Stimulated activated CD4-positive, alpha-beta T cell treated with anti-CD3 and anti-CD28 coated beads, TNF-alpha, amount 100 ng/mL, for 24 hours (primary cell): ENCODE measurements at places on chromosomes 3 and 15.

DNA sequence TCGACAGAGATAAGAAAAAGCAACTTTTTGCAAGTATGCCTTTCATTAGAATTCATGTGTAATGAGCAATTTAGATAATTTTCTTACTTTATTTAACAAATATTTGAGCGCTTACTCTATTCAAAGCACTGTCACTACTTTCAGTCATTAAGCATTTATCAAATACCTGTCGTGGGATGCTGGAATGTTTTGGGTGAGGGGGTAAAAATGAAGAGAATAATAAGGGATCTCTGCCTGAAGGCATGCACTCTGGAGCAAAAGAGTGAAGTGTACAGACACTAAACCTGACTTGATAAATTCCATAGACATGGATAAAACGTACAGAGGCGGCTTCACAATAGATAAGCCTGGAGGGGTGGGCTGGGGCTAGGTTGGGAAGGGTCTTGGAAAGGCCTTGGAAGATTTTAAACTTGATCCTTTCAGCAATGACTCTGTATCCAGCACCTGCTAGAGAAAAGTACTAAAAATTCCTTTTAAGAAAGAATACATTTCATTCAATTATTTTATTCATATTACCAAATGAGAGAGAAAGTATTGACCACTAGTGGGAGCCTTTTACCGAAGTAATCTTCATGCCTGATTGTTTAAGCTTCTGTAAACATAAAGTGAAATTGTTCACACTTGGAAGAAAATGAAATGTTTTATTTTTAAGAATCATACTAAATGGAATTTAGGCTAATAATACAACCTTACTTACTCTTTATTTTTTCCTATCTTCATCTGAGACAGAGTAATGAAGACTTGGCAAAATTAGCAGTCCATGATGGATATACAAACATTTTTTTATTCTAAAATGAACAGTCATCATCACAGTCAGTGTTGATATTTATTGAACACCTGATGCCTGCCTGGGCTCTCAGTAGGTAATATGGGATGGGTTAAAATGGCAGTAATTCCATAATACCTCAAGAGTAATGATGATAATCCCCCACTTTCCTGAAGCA, 113.2 kb downstream of the PPP2R3A start:
- DNase-seq: no peak

DNA sequence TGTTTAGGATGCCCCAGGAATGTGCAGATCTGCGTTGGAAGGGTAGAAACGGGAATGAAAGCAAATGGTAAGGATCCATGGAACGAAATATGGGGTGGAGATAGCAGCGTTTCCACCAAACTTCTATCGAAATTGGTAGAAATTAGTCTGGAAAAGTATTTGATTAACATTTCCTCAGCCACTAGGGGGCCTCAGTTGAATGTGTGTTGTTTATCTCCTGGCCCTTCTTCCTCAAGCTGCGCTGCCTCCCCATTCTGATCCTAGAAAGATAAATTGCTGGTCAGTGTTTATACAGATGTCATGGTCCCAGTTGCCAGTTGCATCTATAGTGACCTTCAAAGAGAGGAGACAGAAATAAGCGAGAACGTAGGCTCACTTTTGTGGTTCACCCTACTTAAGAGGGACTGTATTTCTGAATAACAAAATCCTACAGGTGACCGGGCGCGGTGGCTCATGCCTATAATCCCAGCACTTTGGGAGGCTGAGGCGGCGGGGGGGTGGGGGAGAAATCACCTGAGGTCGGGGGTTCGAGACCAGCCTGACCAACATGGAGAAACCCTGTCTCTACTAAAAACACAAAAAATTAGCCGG, 457.1 kb downstream of the SQOR start:
- no peak for DNase-seq

DNA sequence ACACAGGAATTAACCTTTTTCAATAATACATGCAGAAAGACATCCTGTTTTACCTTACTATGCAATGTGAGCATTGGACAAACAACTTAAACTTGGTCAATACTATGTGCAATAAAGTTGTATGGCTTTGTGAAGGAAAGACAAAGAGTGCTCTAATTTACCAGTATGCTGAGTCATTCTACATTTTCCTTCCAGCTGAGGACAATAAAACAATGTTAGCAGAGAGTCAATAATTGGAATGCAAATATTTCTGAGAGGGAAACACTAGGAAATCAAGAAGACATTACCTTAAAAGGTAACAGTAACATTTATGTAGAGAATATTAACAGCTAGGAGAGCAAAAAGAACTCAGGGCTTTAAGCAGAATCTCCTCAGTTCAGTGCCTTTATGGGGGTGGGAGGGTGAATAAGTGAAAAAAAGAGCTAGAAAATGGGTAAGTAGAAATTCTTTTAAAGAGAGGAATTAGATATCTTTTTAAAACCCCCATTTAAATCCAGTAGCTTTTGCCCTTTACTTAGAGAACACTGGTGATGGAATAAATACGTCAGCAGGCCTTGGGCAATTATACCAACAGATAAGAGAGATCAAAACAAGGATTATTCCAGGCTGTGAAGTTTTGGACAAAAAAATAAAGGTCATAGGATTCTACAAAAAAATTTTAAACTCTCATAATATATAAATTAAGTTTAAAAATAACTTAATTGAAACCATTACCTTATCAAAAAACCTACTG, 11.6 kb upstream of the HGD start:
- DNase-seq: no peak

- no peak for DNase-seq
Observed at GRCh38 chr3:171833789-171834460, 9.2 kb upstream of the TMEM212 start.

GRCh38 chr15:60464836-60465630, 13.9 kb downstream of the ICE2 start:
- DNase-seq: no peak
